Amniotic stem cell (primary cell): ENCODE measurements at places on chromosomes 7 and 10.

DNA sequence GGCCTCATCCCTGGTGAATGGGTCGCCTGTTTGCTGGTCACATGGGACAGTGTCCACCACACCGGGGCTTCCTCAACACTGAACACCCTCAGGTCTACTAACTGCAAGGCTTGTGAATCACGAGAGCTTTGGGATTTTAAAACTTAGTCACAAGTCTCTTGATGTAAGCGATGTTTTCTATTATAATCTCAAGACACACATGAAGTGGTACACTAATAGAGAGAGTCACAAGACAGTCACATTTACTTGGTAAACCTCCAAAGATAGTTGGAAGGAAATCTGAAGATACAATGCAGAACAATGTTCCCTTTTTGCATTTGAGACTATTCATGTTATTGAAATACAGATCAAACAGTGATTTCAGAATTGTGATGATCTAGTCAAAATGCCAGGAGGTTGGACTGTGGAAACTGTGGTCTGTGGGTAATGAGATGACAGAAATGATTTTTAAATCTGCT lies 233.1 kb upstream of the KLF6 start:
- no peak for DNase-seq

DNA sequence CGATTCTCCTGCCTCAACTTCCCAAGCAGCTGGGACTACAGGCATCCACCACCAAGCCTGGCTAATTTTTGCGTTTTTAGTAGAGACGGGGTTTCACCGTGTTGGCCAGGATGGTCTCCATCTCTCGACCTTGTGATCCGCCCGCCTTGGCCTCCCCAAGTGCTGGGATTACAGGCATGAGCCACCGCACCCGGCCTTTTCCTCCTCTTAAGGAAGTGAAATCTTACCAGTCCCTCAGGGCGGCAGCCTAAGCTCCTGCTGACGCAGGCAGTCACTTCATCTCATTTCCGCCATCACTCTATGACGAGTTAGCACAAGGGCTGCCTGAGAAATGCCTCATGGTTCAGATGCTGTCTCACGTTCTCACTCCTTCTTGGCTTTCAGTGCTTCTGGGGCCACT lies 246.0 kb upstream of the SHH start:
- no peak for DNase-seq

- no peak for DNase-seq
Observed at GRCh38 chr7:96088579-96088978, 233.3 kb downstream of the SLC25A13 start.

DNA sequence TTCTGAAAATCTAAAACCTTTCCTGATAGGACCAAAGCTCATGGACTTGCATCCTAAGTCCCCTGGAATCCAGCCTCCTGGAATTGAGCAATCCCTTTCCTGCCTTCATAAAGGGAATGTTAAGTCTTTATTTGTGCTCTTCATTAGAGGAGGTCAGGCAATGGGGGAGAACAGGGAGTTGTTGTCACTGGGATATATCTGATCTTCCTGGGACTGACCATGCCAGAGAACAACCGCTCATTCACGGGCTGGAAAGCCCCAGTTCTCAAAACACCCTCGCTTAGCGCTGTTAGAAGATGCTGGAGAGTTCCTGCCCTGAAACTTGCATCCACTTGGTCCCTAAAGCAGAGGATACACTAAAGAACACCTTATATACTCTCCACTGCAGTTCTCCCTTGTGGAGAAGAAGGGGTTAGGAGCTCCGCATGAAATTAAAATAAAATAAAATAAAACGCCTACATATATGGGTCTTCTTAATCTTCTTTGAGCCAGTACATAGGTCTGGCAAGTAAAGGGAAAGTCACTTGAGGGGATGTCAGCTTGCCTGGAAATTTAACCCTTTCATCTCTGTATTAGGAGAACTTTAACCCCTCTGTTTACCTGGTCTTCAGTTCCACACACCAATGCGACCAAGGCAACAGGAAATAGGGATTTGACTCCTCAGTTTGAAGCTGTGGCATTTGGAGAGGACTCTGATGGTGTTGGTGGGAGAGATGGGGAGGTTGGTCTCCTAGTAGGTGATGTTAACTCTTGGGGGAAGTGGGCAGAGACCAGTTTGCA lies 1.2 kb downstream of the SORCS1 start:
- no peak for DNase-seq

DNA sequence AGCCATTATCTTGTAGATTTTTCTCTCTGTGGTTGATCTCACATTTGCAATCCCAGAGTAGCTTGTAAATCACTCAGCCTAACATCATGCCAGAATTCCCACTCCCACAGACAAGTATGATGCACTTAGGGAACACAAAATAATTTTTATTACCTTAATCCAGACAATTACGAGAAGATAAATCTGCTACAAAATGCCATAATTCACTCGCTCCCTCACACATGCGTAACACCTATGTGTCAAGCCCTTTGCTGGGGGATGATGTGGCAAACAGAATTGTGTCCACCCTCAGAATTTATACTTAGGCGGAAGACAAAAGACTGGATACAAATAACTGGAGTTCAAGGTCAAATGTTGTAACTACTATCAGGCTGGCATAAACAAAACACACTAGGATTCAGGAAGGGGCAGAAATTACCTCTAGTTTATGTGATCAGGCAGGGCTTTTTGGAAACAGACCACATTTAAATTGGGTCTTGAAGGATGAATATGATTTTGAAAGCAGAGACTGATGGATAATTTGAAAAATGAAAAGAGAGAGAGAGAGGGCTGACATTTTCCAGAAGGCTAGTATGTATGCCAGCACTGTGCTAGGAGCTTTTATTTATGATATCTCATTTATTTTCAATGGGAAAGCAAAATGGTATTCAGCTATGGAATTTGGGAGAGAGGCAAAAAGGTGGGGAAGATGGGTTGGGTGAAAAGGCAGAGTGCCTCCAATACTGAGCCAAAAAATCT lies 69.8 kb downstream of the DOCK4 start:
- no peak for DNase-seq
